ENCODE measurements at places on chromosomes 5 and 9.
A peak's percentile ranks its signal among the peaks of the same experiment; 100 is the strongest.

DNA sequence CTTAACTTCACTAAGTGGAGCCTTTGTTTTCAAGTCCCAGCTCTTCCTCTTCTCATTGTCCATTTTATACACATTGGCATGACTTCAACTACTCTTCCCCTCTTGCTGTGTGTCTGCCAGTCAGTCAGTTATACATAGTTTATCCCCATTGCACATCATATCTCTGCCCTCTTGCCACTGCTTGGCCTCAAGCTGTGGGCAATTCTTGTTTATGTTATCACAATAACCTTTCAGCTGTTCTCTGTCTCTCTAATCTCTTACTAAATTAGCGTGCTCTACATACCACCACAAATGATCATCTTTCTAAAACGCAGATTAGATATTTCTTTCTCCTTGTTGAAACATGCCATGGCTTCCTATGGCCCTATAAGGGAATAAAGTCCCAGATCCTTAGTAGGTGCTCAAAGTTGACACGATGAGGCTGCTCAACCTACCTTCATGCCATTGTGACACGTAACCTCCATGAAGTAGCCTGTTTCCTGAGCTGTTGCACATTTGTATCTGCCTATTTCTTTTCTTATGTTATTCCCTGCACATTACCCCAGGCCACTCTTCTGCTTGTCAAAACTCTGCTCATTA lies 239.3 kb downstream of the GAS1 start:
- no peak for DNase-seq

DNA sequence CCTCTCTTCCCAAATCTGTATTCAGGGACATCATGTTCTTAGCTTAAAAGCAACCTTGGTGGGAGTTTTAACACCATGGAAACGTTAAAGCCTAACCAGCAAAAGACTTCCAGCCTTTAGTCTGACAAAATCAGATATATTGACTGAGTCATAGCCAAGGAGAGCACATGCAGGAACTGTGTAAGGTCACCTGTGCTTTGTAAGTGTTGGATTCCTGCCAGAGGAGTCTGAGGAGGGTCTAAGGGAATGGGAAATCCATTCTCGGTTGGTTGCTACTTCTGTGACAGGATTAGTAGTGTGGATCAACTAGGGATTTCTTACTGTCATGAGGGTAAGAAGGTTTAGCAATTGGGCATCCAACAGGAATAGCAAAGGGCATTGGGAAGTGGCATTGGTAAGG lies 142.0 kb upstream of the CHD1 start:
- DNase-seq: no peak

DNA sequence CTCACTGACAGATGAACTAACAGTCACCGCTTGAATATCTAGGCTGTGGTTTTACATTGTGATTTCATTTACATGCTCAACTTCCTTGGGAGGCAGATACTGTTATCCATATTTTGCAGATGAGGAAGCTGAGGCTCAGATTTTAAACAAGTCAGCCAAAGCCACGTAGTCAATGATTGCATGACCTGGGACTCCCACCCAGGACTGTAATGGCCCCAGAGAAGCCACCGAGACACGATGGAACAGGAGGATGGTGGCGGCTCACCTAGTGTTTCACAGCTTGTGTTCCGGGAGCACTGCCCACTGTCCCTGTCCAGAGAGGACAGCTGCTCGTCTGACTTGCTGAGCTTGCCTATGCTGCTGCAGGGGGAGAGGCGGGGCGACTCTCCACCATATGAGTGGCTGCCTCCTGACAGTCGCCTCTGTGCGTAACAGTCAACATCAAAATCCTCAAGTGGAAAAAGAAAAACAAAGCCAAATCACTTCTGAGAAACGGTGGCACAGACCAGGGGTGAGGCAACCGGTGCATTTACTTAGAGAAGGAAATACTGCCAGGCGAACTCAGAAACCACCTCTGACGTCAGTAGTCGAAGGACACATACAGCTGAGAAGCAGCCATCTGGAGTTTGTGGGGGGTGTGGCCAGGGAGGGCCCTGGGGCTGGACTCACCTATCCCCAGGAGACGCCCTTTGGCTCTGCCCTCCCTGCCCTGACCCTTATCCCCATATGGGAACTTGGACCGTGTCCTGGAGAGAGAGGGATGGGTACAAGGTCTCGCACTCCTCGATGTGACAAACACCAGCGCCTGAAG lies 82.5 kb downstream of the PRRT1B start:
- DNase-seq: peak; percentile 39

DNA sequence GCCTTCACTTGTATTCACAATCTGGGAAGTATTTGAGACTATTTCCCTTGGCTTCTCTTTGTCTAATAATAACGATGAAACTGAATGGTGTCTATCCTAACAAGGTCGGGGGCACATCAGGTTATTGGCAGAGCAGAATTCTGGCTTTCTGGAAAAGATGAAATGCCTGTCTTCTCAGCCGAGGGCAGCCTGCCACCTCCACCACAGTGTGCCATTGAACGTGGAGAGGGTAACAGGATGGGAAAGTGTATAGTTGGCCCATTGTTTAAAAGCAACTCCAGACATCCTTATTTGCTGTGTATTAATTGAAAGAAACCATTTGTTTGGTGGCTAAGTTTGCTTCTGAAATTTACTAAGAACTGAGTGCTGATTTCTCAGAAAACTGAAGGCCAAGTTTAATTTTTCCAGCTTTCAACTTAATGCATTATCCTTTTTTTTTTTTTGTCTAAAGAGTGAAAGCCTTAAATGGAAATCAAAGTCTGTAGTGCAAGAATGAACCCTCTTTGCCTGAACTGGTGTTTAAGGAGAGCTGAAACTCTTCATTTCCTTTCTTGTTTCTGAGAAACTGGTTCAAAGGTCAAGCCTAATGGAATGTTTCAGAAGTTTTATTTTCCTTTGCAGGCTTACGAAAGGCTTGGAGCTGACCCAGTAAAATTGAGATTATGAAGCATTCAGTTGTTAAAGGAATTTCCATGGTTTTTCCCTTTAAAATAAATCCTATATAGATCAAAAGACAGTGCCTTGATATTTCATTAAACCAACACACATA lies 563.7 kb upstream of the DAP start:
- DNase-seq: no peak

- peak; percentile 70 for DNase-seq
These were observed 4.1 kb downstream of the MRPS2 start for GRCh38 chr9:135504262-135505243.

DNA sequence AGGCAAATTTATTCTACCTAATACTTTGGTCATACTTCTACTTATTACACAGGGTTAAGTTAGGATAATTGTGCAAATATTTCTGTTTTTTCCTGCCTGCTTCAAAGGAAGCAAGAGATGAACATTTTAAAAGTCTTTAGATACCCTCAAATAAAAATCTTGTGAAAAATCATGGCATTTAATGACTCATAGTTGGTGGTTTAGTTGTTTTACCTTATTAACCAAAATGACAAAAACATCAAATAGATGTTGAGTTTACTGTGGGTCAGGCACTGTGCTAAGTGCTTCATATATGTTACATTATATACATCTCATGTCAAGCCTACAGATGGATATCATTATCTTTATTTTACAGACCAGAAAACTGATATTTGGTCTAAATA lies 54.4 kb downstream of the ZNF474 start:
- no peak for DNase-seq

DNA sequence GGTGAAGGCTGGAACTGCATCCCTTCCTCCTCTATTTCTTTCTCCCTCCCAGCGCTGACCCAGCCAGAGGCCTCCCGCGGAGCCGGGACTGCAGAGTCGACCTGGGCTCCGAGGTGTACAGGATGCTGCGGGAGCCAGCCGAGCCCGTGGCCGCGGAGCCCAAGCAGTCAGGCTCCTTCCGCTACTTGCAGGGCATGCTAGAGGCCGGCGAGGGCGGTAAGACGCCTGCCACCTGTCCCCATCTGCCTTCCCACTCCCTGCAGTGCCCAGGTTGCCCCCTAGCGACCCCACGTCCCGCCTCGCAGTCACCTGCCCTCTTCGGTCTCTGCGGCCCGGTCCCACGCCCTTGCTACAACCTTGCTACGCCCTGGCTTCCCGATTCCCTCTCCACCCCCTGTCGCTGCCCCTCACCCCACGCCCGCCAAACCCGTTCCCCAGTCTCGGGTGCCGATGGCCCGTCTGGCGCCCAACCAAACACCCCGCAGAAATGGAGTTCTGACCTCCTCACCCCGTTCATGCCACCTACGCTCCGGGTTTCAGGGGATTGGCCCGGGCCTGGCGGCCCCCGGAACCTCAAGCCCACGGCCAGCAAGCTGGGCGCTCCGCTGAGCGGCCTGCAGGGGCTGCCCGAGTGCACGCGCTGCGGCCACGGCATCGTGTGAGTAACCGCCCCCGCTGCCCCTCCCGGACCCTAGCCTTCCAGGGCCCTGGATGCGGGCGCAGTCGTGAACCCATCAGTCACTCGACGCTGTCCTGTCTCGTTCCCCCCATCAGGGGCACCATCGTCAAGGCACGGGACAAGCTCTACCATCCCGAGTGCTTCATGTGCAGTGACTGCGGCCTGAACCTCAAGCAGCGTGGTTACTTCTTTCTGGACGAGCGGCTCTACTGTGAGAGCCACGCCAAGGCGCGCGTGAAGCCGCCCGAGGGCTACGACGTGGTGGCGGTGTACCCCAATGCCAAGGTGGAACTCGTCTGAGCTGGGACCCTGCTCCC lies 14.1 kb downstream of the PDLIM4 start:
- DNase-seq: peak; percentile 13
